ENCODE measurements at places on chromosomes 13 and 19.
A peak's percentile ranks its signal among the peaks of the same experiment; 100 is the strongest.

DNA sequence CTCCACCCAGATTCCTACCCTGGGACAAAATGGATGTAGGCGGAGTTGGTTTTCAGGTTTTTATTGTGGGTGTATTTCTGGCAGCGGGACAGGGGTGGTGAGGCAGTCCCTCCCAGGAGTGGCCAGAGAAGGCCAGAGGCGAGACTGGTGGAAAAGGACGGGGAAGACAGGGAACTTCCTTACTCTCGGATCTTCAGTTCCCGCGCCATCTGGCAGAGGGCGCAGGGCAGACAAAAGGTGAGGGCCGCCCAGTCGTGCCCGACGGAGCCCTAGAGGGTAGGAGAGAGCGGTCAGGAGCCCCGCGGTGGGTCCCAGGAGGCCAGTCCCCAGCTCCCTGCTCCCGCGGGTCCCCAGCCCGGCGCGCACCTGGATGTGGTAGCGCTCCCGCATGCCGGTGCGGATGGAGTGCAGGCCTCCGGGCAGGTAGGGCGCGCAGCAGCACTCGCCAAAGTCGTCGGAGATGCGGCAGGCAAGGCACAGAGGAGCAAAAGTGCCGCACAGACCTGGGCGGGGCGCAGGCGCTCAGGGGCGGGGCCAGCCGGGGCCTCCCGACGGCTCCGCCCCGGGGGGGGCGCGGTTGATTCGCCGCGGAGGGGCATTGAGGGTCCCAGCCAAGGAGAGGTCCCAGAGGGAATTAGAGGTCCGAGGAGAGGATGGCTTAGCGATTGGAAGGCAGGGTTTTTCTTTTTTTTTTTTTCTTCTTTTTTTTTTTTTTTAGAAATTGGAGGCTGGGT lies 3.0 kb downstream of the CNFN start:
- DNase-seq = peak; percentile 41

DNA sequence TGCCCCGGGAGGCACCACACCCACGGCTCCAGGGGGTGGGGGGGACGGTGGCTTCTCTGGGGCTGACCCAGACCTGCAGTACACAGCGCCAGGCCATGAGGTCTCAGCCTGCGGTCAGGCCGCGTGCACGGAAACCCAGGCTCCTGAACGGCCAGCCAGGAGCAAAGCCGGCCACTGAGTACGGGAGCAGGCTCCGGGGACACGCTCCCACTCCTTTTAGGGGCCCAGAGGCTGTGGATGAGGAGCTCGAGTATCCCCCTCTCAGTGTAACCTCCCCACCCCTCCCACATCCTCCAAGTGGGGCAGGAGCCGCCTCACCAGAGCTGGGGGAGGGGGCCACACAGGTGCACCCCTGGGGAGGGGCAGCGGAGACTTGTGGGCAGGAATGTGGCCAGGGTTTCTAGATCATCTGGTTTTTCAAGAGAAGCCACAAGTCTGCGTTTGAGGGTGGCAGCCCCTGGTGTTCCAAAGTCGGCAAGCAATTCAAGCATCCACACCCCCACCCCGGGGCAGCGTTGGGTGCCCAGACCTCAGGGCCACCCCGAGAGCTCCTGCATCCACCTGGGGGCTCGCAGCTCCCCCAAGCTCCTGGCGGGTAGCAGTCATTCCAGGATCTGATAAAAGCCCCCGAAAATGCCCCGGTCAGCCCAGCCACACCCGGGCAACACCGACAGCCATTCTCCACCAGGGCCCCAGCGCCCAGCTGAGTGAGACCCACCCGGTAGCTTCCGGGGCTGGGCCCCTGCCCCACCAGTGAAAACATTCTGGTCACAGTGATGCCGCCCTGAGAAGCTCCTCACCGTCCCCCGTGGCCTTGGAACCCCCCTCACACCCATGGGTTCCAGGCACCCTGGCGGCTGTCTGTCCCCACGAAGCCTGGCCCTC lies 6.1 kb downstream of the SBNO2 start:
- no peak for DNase-seq

- no peak for DNase-seq
Measured at GRCh38 chr13:46339035-46339666, 47.9 kb downstream of the RUBCNL start.

GRCh38 chr13:48004201-48004600 lies 3.1 kb upstream of the SUCLA2 start:
- DNase-seq = no peak
